ENCODE measurements at places on chromosomes 2 and 18. TPM values are rescaled to one million over a fixed set of nuclear protein-coding genes. Genes with fewer than 3 reads are reported as not detected.

The RNF152 gene
- total RNA-seq, result 4.2 TPM

The YWHAQ gene
- 586 TPM for total RNA-seq

The CDKL4 gene
- 0.63 TPM for total RNA-seq

The CCDC85A gene
- 0.74 TPM for total RNA-seq

The RUFY4 gene
- not detected for total RNA-seq

The SP140L gene
- total RNA-seq, result 13.9 TPM

The KRTCAP3 gene
- not detected for total RNA-seq

- DNase-seq, result no peak
Measured at GRCh38 chr2:216217904-216218260, 108.7 kb downstream of the XRCC5 start.

GRCh38 chr2:246489-247144 lies 17.2 kb downstream of the SH3YL1 start:
- peak; percentile 48 for DNase-seq

GRCh38 chr2:60695793-60696192 lies 60.3 kb upstream of the PAPOLG start:
- DNase-seq, result no peak

DNA sequence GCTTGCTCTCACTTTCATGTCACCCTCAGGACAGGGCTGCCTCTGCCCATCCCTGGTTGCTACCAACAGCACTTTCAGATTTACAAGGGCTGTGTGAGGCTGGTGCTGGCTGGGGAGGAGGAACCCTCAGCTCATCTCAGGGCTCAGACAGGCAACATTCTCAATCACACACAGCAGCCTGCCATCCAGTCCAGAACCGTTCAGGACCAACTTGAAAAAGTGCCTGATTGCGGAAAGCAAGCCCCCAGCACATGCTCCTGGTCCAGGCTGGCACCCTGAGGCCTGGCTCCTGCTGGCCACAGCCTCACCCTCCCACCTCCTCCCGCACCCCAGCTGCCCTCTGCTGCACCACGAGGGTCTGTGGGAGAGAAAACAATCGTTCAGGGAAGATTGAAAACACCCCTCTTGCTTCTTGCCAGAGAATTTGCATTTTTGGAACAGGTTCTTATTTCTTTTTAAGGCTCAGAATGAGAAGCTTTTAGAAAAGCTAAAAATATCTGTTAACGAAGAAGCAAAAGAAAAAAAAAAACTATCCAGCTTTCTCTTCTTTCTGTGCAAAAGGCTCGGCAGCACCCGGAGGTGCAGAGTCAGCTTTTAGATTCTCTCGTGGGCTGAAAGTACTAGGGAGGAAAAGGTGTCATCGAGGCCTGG lies 403.8 kb upstream of the ID2 start:
- DNase-seq, result no peak

- DNase-seq, result no peak
Measured at GRCh38 chr2:222499226-222499625, 74.9 kb downstream of the SGPP2 start.

- DNase-seq, result peak; percentile 54
Measured at GRCh38 chr2:199932312-199932855, 21.3 kb downstream of the C2orf69 start.

GRCh38 chr2:228642861-228643260 lies 461.4 kb upstream of the SPHKAP start:
- no peak for DNase-seq

DNA sequence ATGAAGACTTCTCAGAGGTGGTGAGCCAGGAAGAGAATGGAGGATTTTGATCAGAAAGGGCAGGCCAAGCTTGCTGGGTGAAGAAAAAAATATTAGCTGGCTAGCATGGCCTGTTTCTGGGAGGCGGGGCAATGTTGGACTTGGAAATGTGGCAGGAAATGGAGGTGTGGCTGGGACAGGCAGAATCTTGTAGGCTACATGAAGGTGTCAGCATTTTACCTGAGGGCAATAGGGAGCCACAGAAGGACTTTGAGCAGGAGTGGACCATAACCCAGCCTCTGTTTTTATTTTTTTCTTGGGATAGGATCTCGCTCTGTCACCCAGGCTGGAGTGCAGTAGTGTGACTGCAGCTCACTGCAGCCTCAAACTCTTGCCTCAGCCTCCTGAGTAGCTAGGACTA lies 31.7 kb downstream of the EMX1 start:
- DNase-seq, result no peak

DNA sequence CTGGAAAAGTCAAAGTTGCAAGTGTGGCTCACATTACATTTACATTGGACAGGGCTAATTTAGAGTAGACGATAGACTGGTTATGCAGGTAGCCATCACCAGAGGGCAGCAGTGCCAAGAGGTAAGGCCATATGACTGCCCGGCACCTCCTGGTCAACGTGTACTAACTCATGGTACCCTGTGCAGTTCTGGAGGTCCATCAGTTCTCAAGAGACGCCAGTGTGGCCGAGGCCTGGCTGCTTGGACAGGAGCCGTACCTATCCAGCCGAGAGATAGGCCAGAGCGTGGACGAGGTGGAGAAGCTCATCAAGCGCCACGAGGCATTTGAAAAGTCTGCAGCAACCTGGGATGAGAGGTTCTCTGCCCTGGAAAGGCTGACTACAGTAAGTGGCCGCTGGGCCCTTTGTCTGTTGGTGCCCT lies 65.8 kb upstream of the EML6 start:
- DNase-seq, result peak; percentile 60

DNA sequence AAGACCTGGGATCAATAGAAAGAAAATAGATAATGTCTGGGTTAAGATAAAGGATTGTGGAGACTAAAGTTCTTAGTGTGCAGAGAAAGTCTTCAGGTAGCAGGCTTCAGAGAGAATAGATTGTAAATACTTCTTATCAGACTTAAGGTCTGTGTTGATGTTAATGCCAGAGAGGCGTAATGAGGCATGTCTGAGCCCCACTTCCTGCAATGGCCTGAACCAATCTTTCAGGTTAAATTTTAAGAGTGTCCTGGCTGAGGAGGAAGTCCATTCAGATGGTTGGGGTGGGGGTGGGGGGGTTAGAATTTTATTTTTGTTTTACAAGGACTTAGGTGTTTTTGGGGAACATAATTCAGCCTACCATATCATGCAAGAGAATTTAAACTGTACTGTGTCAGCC lies 129.5 kb downstream of the EVA1A start:
- DNase-seq, result no peak

DNA sequence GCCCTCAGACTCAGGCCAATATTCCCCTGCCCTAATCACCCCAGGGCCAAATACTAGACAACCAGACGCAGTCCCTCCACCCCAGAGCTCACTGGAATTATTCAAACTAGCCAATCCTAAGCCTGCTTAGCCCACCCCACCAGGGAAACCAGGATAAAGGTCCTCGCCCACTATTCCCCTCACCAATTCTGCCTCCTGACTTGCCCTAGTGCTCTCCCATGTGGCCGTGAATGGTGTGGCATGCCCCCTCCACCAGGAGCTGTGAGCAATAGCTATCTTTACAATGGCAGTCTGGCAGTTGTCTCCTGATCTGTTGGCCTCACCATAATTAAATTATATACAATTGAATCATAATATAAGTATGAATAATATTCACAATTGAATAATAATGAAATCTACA lies 42.3 kb downstream of the FAM124B start:
- peak; percentile 17 for DNase-seq

DNA sequence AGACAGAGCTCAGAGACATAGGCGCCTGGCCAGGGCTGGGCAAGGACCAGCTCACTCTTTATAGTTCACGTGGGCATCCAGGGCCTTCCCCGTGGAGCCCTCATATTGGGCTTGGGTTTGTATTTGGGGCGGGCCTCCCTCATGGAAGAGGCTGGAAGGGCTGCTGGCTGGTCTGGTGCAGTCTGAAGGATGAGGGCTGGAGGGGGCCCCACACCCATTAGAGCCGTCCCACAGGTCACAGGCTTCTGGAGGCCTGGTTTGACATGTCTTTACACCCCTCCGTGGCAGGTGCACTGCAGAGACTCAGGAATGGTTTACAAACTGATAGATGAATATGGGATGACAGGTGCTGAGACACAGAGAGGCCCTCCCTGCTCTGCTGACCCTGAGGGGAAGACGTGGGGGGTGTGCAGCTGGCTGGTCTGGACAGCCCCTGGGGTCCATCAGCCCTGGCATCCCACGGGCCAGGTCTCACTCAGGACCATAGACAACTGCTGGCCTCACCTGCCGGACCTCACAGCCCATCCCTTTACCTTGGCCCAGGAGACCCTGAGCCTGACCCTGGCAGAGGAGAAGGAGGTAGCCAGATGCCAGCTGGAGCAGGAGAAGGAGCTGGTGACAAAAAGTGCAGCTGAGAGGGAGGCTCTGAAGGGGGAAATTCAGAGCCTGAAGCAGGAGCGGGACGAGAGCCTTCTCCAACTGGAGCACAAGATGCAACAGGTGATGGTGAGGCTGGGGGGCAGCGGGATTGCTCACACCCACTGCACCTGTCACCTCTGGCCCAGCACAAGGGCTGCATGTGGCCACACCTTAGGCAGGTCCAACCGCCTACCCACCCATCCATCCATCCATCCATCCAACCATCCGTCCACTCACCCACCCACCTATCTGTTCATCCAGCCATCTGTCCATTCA lies 43.9 kb downstream of the CROCC2 start:
- DNase-seq, result no peak

GRCh38 chr2:53635694-53636093 lies 131.9 kb upstream of the CHAC2 start:
- no peak for DNase-seq

- DNase-seq, result no peak
Measured at GRCh38 chr18:46335534-46336101, 231.4 kb downstream of the HAUS1 start.

DNA sequence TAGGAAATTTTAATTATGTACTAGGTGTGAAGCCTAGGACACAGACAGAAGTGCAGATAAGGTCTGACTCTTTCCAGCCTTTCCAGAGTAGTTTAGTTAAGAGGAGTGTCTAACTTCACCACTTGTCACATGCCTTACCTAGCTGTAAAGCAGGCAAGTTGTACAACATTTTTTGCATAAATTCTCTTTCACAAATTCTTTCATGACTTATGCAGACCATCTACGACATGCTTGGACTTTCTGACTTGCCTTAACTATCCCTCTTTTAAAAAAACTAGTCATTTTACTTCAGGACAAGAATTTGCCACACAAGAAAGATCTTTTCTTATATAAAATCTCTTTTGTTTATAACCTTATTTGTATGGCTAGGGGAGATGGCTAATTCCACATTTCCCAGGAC lies 1273.6 kb upstream of the SLC39A10 start:
- no peak for DNase-seq

DNA sequence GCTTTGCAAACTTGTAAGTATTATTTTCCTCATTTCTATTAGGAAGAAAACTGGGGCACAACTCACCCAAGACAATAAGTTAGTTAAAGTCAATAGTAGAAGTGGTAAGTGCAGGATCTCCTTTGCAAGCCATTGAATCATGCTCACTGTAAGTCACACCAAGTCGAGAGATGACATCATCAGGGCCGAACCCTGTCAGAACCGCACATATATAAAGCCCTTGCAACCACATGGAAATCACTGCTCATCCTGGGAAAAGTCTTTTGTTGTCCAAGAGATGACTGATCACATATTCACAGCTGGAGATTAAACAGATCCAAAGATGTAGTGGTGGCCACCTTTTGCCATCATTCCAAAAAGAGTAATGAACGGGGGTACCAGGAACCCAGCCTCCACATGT lies 484.8 kb upstream of the ID2 start:
- no peak for DNase-seq

DNA sequence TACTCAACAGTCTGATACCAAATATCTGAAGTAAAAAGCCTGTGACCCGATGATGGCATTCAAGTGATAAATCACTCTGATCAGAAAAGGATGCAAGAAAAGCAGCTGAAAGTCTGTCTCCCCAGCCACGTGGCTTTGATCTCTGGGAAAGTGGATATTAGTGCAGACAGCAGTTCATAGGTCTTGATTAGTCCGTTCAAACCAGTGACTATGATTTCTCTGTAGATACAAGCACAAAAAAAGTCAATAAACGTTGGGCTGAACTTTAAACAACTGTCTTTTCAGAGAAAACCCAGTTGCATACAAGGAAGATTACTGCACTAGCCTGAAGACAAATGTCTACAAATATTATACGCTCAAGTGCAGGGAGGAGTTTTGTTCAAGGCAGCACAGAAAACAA lies 107.7 kb upstream of the CDC42EP3 start:
- no peak for DNase-seq

DNA sequence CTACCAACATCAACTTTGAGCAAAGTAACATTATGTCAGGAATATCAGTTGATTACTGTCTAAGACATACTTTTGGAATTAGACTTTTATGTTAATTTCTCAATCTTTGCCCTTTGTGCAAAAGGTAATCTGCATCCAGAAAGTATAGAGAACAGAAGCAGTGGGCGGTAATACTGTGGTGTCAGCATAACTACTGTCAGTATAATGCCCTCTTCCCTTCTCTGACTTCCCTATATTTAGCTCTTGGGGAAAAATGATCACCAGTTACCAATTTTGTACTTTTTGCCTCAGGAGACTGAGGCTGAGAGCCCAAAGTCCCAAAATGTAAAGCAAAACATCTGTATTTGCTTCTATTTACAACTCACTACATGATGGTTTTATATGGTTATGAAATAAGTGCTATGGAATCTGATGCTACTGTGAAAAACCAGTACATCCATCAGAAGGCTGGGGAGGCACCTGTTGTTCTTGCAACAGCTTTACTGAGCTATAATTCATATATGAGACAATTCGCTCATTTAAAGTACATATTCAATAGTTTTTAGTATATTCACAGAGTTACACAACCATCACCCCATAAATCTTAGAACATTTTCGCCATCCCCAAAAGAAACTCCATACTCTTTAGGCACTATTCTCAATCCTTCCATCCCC lies 51.3 kb upstream of the CD302 start:
- DNase-seq, result no peak

DNA sequence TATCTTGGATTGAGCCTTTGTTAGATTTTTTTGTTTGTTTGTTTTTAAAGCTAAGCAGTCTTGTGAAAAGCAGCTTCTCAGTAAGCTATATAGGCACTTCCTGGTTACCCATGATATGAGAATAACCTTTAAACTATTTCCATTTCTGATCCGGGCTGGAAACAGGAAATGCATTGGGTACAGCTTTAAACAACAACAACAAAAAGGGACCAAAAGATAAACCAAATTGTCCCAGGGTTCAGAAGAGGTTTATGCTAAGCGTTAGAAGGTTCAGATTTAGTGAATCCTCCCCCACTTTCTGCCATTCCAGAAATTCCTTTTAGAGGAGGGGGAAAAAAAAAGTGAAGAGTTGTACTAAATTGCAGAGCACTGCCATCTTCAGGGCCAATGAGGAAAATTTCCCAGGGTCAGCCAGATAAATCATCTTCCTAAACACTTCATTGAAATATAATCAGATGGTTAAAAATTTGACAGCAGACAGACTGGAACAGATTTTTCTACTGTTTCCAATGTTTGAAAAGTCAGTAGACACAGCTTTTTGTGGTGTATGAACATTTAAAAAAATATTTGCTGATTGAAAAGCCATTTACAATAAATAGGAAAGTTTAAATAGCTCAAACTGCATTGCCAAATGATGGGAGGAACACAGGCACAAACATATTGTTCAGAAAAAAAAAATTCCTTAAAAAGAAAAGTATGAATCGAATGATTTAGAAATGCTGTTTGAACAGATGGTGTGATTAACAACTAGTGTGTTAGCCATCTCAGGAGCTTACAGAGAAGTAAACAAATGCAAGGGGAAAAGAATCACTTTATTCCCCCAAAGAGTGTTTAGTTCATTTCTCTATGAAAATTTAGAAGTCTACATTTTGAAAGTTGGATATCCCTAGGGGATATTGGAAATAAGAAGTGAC lies 189.9 kb upstream of the TANK start:
- peak; percentile 60 for DNase-seq

All from Daoy (cell line).